Pancreas (tissue), 10 donors: ENCODE measurements at places on chromosomes 1 and 21. TPM values are rescaled to one million over a fixed set of nuclear protein-coding genes. Genes with fewer than 3 reads are reported as not detected.

- no peak for DNase-seq
Observed at GRCh38 chr1:25427696-25428095, 3.0 kb upstream of the MACO1 start.

GRCh38 chr1:225674381-225674780 lies 21.5 kb upstream of the ENAH start:
- no peak for DNase-seq

- DNase-seq: no peak
Observed at GRCh38 chr1:199089393-199090122, 450.7 kb downstream of the PTPRC start.

- DNase-seq: no peak
Observed at GRCh38 chr1:160638926-160639325, 7.9 kb downstream of the SLAMF1 start.

- DNase-seq: no peak
Observed at GRCh38 chr1:198108636-198109370, 48.0 kb upstream of the NEK7 start.

DNA sequence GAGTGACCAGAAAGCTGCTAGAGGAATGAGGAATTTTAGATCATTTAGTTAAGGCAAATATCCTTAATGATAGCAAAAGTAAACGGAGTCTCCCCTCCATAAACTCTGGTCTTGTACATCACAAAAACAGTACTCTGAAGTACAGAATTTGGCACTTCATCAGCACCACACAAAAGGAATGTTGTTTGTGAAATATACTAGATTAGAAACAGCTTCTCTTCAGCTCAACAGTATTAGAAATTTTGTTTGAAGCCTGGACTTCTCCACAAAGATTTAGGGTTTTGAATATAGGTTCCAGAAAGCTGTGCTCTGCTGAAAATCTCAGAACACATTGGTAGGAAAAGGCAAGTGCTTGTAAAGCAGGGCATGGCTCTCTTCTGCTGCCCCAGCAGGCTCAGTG lies 135.1 kb upstream of the PTGFR start:
- DNase-seq: no peak

DNA sequence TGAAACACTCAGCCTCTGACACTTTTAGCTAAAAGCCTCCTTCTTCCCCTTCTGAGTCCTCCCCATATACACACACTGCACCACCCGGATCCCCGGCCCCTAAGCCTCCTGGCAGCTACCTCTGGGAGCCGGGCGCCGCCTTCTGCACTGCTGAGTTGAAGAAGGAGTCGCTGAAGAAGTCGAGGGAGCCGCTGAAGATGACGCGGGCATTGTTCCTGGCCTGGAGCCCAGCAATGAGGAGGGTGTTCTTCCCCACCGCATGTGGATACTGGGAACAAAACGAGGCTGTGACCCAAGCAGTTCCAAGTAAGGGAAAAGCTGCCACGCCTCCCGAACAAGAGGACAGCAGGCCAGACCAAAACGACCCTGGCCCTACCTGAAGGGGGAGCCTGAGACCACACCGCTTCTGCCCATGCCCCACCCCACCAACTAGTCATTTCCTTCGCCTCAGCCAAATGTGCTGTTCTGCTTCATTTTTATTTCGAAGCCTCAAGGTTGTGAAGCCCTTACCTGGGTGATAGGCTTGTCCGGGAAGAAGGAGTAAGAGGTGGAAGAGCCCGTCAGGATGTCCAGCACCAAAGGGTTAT lies 7.0 kb downstream of the DDOST start:
- no peak for DNase-seq

DNA sequence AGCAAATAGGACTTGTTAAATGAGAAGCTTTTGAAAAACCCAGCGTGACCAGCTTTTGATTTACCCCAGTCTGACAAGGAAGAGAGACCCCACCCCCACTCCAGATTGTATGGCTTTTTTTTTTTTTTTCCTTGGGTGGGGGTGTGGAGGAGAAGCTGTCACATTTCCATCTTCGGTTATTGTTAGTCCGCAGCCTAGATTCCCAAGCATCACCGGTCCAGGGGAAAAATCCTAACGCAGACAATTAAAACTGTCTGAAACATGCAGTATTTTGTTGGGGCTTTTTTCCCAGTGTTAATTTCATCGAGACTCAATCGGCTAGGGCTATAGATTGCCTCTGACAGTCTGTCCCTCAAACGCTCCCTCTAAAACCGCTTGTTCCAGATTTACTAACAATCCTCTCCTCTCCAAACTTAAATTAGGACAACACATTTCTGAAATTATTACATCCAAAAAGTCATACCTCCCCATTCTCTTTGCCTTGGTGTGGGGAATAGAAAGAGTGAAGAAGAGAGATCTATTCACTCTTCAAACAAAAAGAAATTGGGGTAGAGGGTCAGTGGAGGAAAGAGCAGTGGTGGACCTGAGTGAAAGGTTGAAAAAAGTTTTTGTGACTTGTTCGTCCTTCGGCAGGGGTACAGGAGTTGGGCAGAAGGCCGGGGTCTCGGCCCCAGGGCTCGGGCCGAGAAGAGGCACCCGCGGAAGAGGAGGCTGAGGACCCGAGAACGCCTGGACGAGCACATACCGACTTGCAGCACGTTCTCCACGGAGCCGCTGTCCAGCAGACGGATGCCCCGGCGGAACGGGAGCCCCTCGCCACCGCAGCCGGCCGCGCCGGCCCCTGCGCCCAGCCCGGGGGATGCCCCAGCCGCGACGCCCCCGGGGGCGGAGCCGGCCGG lies 1.1 kb downstream of the ZSWIM5 start:
- DNase-seq: peak; percentile 78

DNA sequence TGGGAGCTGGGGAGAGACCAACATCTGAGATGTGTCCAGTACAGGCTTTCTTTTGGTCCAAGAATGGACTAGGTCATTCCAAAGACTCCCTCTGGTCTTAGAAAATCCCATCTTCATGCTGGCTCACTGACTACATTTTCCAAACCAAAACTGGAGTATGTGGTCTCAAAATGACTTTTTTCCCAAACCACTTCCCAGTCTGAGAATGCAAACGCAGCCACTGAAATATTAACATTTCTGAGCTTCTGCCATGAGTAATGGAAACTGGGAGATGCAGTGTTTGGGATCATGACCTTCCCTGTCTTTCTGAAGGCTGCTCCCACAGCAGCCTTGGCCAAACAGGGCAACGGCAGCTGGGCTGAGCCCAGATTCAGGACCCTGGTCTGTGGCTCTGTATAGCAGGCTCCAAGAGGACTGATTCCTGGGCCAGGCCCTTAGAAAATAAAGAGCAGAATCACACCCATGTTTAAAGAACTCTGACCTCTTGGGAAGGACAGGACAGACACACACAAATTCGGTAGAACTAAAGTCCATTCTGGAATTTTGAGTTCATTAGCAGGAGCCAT lies 62.1 kb upstream of the CNTN2 start:
- DNase-seq: no peak

- DNase-seq: no peak
Observed at GRCh38 chr1:51305371-51305823, 25.0 kb downstream of the TTC39A start.

GRCh38 chr1:3326516-3327388 lies 127.7 kb upstream of the ARHGEF16 start:
- DNase-seq: no peak

DNA sequence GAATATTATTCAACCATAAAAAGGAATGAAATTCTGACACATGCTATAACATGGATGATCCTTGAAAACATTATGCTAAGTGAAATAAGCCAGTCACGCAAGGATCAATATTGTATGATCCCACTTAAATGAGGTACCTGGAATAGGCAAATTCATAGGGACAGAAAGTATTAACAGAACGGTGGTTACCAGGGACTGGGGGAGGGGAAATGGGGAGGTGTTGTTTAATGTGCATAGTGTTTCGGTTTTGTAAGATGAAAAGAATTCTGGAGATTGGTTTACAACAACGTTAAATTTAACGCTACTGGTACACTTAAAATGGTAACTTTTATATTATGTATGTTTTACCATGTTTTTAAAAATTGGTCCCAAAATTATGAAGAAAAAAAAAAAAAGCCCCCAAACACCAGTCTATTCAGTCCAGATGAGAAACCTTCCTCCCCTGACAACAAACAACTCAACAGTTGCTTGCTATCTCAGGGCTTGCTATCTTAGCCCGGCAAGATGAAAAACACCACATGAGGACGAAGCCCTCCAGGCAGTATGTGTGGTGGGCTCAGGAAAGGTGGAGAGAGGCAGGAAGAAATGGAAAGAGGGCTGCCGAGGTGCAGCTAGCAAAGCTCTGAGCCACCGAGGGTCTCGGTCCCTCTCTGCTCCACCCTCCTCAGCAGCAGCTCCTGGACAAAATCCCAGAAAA lies 8.5 kb downstream of the NUAK2 start:
- DNase-seq: no peak

GRCh38 chr1:116984406-116985160 lies 17.0 kb upstream of the CD101 start:
- no peak for DNase-seq

DNA sequence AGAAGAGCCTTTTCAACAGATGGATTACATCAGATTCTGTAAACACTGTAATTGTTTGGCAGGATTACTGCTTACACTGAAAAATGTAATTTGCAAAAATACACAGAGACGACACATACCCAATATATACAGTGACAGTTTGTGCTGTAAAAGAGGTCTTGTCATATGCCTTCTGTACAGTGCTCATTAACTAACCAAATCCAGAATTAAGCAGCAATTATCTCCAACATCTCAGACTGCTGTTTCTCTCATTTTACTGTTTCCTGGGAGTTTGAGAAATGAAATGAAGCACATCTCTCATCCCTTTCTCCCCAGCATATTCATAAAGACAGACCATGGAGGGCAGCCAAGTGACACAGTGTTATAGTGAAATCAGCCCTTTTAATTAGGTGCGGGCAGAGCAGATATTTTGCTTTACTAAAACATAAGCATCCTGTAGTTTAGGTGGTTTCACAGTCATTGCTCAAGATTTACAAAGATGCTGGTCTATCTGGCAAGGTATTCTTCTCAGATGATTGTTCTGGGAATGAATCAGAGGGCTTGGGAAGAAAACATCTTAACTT lies 618.4 kb upstream of the USP24 start:
- no peak for DNase-seq

DNA sequence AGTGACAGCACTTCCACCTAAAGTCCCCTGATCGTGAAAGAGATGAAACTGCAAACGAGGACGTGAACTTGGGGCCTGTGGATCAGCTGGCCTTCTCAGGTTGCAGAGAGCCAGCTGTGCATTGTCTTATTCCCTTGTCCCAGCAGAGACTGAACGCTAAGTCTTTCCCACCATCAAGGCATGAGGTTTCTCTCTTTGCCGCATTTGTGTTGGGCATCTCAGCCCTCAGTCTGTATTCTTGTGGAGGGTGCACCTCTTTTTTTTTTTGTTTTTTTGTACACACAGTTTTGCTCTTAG lies 71.4 kb downstream of the KIF26B start:
- no peak for DNase-seq

DNA sequence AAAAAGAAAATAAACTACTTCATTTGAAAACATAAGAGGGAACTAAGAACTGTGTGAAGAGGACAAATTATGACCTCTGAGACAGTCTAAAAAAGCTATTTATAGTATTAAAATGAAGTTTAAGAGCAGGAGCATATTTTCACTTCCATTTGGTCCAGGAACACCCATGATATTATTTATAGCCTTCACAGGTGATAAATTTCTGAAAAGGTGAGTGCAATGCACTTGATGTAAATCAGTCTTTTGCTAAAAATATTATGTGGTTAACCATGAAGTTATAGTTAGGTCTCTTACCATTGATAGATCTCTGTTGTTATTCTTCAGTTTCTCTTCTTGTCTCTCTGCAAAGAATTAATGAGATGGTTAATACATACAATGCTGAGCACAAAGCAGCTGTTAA lies 14.7 kb downstream of the TMCO1 start:
- DNase-seq: no peak

- DNase-seq: no peak
Observed at GRCh38 chr1:214285610-214286440, 4.9 kb downstream of the SMYD2 start.

DNA sequence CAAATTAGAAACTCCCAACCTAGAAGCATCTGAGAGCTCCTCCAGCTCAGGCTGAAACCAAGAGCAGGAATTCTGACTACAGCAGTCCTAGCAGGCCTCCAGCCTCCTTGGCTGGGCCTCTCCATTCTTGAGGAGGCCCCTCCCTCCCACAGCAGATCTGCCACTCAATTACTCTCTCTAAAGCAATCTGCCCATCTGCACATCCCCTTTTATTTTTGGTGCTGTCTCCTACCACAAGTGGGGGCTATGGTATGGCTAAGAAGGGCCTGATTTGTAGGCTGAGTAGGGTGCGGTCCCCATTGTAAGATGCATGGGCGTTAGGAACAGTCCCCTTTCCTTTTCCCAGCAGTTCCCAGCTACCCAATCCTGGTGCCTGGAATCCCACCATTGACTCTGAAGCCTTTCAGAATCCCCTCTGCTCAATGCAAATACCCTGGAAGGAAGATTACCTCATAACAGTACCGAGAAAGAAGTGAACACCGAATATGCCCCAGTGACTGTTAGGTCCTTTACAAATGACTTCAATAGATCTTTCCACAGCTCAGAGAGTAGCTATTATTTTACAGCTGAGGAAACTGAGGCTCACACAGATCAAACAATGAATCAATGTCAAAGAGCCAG lies 11.6 kb upstream of the TTC39A start:
- no peak for DNase-seq

DNA sequence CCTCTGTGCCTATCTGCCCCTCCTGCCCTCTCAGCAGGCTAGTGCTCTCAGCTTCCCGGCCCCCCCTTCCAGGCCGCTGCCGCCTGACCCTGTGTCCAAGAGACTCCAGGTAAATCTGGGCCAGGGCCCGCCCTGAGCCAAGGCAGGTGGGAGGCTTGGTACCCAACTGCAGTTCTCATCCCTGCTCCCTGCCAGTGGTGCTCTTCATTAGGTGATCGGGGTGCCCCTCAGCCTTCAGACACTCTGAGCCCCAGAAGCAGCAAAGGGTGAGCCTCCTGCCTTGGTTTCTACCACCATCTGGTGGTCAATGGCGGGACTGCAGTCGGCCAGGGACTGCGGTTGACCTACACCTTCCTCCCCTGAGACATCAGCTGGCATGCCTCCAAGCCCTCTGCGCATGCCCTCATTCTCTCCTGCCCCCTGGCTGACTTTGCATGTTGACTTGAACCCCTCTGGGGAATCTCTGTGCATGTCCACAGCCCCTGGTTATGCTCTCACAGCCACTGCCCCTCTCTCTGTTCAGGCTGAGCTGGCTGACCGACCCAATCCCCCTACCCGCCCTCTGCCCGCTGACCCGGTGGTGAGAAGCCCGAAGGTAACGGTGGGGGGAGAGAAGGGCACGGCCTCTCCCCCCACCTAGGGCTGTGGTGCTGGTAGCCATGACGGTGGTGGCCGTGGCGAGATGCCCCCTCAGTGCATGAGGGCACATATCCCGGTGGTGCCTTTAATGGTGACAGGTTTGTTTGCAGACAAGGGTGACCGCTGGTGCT lies 2.0 kb upstream of the EFNA4 start:
- DNase-seq: peak; percentile 95

MANEAL gene
- 8.2 TPM for total RNA-seq

CCDC27 gene
- total RNA-seq: not detected

TRAF3IP3 gene
- total RNA-seq: 2.8 TPM

HSD3B2 gene
- 1.4 TPM for total RNA-seq

AHCTF1 gene
- 14.6 TPM for total RNA-seq

C8A gene
- total RNA-seq: 0.12 TPM

AQP10 gene
- total RNA-seq: not detected

DHDDS gene
- total RNA-seq: 19.7 TPM
